G401 (cell line): ENCODE measurements at places on chromosomes 5 and 9. TPM values are rescaled to one million over a fixed set of nuclear protein-coding genes. Genes with fewer than 3 reads are reported as not detected.

DNA sequence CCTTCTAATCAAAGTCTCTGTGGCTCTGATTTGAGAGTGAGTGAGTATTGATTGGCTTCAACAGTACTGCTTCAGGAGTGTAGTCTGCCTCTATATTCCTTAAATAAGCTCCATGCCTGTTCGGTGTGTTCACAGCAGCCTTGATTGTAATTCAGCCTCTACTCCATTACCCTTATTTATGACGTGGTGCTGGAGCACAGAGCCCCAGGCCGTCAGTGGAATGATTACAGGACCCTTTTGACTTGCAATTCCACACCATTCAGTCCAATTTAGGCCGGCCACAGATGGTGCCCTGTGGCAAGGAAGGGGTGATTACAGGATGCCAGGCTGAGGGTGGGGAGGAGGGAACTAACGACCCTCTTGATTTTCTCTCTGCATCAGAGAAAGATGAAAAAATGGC, 110.3 kb downstream of the ASTN2 start:
- DNase-seq, result peak; percentile 28

Gene DEPDC1B
- total RNA-seq, result 164 and 223 TPM in 2 replicates

DNA sequence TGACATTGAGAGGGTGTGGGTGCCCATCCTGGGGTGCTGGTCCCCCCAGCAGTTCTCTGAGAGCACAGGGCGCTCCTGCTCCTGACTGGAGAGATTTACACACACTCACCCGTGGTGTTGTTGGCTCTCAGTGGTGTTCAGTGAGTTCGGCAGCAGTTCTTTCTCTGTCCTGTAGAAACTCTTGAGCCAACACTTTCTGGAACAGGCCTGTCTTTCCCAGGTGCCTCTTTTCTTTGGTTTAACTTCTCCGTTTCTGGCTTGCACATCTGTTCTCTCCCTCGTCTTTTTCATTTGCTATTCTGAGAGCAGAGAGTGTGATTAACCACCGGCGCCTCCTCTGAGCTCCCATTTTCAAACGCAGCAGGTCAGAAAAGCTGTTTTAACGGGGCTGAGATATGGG, 284.5 kb downstream of the IRX2 start:
- no peak for DNase-seq

GRCh38 chr9:17081351-17081750, 53.5 kb upstream of the CNTLN start:
- DNase-seq, result no peak

- DNase-seq, result no peak
Observed at GRCh38 chr9:761176-761792, 80.2 kb upstream of the DMRT1 start.

DNA sequence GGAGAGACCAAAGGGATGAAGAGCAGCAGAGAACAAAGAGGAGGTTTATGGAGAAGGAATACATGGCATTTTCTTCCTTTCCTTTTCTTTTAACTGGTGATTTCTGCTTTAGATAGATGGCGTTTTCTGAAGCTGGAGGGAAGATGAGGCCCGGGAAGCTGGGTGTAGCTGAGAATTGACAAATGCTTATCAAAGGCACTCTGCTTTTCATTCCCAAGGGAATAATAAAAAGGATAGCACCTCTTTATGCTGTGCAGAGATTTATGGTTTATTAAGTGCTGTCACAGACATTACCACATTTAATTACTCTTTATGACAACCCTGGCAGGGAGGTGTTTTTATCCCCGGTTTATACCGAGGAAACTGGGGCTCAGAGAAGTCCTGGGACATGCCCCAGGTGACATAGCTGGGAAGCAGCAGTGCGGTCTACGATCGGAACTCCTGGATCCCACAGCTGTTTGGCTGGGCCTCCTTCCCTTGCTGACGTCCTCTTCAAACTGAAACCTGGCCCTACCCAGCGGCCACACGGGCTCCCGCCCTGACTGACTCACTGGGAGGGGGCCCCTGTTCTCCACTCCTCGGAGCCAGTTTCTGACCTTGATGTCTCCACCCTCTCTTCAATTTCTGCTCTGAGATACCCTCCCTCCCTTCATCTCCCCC, 8.2 kb upstream of the EPB41L4B start:
- no peak for DNase-seq
